GM06990 (cell line): ENCODE measurements at places on chromosomes 11 and 22.

DNA sequence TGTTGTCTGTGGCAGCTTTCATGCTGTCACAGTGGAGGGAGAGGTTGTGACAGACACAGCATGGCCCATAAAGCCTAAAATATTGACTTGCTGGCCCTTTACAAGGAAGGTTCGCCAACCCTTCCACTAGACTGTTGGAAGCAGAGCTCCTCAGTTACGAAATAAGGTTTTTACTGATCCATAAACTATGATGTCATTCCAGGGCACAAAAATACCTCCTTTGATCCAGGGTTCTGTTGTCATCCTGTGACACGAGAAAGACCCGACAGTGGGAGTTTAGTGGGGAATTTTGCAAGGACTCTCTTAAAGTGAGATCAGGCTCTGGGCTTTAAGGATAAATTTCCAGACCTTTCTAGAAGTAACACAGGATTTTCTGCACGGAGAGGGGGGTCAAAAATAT lies 15.7 kb downstream of the BARX2 start:
- DNase-seq = no peak

DNA sequence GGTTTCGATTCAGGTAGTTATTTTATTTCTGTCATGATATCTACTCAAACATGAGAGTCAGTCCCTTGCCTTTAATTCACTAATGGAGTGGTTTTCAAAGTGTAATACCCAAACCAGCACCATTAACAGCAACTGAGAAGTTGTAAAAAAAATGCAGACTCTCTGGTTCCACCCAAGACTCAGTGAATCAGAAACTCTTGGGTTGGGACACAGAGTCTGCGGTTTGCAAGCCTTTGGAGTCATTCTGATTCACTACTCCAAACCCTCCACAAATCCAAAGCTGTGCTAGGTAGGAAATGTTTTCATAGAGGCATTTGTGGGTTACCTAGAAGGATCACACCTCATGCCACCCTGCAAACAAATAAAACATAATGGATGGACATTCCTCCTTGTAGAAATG lies 340.1 kb downstream of the NTM start:
- no peak for DNase-seq

DNA sequence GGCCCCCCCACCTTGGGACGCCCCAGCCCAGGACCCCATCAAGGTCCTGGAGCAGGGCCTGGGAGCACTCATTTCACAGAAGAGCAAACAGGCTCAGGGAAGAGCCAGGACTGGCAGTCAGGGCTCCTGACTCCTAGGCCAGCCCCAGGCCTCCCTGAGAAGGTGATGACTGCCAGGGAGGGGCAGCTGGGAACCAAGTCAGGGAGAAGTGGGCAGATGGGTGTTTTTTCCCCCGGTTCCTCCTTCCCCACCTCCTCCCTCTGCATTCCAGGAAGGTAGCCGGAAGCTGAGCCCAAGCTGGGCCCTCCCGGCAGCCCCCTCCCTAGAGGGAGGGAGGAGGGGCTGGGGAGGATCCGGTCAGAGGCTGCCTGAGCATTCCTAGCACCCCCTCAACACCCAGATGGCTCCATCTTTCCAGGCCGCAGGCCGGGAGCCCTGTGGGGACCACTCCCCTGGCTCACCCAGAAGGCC lies 19.6 kb downstream of the MYRF start:
- no peak for DNase-seq

DNA sequence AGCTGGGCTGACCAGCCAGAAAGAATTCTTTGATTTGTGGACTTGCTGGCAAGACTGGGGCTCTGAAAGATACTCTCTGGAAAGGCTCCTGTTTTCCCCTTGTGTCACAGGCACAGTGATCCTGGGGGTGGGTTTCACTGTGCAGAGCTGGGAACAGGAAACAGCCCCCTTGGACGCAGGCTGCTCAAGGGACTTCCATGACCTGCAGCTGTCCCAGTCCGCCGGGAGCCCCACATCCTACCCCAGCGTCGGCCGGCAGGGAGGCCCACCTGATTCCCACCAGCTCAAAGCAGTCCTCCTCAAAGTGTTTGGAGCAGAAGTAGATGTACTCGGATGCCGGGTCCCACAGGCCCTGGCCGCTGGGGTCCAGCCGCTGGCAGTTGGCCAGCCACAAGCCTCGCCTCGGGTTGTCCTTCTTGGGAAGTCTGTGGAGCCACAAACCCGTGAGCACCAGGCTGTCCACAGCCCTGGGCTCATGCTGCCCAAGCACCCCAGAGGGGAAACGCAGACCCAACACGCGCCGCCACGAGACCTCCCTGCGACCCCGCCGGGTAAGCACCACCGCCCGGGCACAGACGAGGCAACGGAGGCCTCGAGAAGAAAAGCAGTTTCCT lies 824 bp downstream of the THAP7 start:
- no peak for DNase-seq

- no peak for DNase-seq
These were observed 87.1 kb upstream of the CSNK2A3 start for GRCh38 chr11:11440144-11440543.

DNA sequence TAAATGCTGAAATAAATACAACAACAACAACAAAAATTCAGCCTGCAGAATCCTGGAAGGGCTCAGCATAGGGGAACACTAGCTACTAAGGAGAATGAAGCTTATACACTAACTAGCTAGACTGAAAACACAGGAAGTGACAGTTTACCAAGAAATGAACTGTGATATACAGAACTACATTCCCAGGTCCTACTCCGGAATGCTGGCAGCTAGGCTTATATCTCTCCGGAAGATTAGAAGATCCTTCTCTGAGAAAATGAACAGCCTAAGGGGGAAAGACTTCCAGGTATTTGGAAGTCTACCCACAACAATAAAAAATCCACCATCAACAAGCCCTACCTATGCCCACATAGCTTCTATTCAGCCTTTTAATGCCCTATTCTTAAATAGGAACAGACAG lies 31.0 kb downstream of the CCDC34 start:
- no peak for DNase-seq

GRCh38 chr11:66676282-66676919 lies 1.3 kb downstream of the RBM4B start:
- DNase-seq = no peak

- no peak for DNase-seq
These were observed 54.9 kb downstream of the CD6 start for GRCh38 chr11:61026121-61027031.

GRCh38 chr11:121652971-121653370 lies 200.2 kb upstream of the SORL1-AS1 start:
- DNase-seq = no peak

DNA sequence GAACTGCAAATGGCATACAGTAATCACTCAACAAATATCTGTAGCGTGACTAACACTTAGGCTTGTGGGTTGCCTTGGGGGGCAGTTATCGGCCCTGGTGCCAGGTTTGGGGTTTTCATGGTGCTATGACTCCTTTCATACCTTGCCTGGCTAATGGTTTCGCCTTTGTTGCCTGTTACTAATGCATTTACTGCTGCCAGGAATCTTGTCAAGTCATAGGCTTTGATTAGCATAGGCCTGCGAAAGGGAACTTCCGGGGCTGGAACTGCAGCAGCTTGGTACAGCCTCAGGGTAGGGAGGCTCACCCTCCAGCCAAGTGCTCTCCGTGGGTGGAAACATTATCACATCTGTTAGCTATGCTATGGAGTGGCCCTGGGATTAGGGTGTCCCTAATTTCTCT lies 13.2 kb downstream of the SLC25A18 start:
- DNase-seq = no peak

GRCh38 chr11:116310226-116310625 lies 462.6 kb downstream of the BUD13 start:
- DNase-seq = no peak

DNA sequence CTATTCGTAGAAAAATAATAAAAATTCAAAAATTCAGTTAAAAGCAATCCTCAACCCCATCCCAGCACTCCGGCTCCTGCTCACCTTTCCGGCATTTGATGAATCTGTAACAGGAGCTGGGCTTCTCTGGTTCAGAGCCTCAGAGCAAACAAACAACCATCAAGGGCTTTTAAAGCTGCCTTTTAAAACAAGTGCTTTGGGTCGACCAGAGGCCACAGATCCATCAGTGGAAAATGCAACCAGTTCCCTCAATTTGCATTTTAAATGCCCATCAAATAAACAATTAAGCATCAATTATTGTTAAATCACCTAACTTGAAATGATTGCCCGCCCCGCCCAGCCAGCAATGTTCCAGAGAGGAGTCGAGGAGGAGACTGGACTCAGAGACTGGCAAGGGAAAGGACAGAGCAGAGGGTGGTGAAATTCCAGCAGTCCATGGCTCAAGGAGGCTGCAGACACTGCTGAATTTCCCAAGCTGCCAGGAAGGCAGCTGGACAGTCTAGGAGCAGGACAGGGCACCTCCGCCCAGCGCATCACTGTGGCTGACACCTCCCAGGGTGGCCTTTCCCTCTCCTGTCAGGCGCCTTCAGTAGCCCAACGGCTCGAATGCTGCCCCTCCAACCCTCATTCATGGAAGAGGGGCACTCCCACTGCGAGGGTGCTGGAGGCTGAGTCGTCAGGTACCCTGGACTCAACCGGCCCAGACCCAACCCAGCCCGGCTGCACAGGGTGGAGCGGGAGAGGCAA lies 7.5 kb downstream of the FXYD6 start:
- no peak for DNase-seq

DNA sequence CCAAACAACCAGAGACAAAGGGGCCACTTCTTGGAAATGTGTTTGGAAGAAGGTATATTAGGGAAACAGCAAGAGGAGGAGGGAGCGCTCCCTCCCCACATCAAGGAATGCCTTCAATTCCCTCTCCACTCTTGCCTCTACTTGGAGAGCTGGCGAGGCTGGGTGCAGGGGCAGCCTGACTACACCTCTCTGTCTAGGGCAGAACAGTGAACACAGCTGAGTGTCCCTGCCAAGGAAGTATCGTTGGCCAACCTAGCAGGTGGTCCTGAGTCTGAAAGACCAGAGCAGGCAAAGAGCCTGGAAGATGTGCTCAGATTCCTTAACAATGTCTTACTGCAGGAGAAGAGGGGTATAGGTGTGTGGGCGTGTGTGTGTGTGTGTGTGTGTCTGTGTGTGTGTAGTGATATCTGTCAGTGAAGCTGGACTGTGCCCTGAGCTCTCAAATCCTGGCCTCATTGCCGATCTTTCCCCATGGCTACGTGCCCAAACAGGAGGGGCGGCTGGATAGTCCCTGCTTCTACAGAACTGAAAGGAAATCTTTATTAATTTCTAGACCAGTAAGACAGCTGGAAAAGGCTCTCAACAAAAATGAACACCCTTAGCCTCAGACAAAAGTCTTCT lies 46.8 kb downstream of the PAMR1 start:
- no peak for DNase-seq

DNA sequence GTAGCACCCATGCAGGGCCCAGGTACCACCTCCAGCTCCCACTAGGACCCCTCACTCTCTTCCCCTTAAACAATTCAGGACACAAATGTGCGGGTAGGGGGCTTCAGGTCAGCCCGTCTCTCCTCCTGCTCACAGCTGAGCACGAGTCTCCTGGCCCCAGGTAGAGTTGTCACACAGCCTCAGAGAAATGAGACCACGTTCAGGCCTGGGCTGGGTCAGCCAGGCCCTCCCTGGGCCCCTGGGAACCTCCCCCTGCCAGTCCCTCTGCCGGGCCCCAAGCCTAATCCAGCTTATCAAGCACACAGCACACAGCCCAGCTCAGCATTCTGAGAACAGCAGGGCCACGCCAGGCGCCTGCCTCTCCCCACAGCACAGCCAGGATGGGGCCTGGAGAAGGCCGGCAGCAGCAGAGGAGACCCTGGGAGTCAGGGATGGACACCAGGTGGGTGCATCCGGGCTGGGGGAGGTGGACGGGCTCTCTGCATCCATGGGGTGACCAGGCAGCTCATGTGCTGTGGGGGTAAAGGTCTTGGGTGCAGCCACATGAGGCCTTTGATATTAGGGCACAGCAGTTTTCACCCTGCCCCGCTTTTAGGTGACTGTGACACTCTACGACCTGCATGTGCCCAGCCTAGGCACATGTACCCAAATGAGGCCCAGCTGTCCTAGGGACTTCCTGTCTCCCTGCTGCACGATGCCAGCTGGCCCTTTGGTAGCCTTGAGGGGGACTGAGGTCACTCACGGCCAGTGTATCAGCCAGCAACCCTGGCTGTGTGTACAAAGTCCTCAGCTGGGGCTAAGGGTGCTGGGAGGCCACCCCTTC lies 87.0 kb downstream of the MORC2 start:
- no peak for DNase-seq

- DNase-seq = no peak
These were observed 8.8 kb upstream of the PPIL2 start for GRCh38 chr22:21657020-21657359.

DNA sequence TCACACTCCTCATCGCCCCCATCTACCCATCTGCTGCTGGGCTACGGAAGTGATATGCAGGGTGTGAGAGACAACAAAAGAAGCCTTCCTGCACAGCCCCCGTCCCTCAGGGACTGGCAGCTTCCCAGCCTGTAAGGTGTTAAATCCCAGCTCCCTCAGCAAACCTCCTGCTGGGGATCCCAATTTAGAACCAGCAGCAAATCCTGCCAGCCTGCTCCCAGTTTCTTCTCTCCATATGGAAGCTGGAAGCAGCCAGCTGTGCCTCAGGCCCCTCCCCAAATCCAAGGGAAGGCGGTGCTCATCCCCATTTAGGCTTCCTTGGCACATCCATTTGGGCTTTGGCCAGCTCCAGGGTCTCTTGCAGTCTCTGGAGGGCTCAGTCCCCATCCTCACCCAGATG lies 47.5 kb downstream of the PAMR1 start:
- DNase-seq = no peak

DNA sequence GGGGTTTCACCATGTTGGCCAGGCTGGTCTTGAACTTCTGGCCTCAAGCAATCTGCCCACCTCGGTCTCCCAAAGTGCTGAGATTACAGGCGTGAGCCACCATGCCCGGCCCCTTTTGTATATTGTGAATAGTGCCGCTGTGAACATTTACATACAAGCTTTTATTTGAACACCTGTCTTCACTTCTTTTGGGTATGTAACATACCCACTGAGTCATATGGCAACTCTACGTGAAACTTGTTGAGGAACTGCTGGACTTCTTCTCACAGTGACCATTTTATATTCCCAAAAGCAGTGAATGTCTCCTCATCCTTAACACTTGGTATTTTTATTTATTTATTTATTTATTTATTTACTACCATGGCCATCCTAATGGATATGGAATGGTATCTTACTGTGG lies 3.9 kb upstream of the SCT start:
- DNase-seq = no peak

DNA sequence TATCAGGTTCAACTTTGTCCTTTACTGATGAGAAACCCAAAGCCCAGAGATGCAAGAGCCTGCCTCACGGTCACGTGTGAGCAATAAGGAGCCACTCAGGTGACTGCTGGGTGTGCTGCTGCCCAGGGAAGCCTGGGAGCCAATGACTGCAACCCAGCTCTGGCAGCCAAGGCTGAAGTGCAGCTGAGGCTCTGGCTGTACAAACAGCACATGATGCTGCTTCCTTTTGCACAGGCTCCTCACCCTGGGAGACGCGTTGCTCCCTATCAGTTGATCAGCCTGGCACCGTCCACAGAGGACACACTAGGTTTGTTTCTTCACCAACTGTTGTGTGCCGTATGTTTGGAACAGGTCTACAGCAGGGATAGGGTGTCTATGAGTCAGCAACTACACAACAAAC lies 168.7 kb downstream of the EFCAB6 start:
- DNase-seq = no peak

- DNase-seq = no peak
These were observed 116.9 kb upstream of the SNX19 start for GRCh38 chr11:131033151-131033651.

- DNase-seq = no peak
These were observed 109.6 kb downstream of the RRAS2 start for GRCh38 chr11:14249121-14249963.

GRCh38 chr11:73192272-73192671 lies 25.8 kb upstream of the P2RY2 start:
- no peak for DNase-seq

GRCh38 chr11:1194231-1194976 lies 28.5 kb upstream of the MUC5B start:
- peak; percentile 4 for DNase-seq

- DNase-seq = no peak
These were observed 31.8 kb upstream of the RFPL3 start for GRCh38 chr22:32325811-32326237.
